ENCODE measurements at places on chromosomes 7 and 10.
A peak's percentile ranks its signal among the peaks of the same experiment; 100 is the strongest.

DNA sequence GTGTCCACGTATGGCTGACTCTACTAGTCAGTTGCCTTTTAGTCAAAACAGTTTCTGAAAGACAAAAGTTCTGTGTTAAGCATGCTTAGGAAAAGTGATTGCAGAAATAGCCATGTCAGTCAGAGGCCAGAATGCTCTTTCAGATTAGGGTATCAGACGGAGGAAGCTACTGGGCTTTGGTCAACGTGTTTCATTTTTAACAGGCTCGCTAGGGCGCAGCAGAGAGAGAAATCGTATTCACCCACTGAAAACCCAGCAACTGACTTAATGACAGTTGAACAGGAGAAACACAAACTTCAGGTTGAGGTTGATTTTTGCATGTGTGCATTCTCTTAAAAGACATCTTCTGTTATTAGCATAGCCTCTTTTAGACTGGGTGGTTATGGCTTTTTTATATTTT, 322.6 kb upstream of the KIAA1217 start:
- no peak for DNase-seq

- DNase-seq, result no peak
Observed at GRCh38 chr10:13708256-13708990, 121.7 kb downstream of the PRPF18 start.

DNA sequence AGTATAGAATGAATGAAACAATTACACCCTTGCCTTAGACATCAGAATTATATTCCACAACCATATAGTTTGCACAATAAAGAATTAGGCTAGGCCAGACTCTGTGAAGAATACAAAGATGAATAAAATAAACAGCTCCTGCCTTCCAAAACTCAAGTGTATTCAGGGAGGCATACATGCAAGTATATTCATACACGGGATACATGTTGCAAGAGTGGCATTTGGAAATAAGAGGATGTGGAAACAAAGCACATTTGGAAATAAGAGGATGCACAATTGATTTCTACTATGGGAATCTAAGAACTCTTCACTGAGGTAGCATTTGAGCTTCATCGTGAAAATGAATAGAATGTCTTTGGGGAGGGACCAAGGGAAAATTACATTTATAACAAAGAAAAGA, 27.0 kb upstream of the TMEM26 start:
- no peak for DNase-seq

DNA sequence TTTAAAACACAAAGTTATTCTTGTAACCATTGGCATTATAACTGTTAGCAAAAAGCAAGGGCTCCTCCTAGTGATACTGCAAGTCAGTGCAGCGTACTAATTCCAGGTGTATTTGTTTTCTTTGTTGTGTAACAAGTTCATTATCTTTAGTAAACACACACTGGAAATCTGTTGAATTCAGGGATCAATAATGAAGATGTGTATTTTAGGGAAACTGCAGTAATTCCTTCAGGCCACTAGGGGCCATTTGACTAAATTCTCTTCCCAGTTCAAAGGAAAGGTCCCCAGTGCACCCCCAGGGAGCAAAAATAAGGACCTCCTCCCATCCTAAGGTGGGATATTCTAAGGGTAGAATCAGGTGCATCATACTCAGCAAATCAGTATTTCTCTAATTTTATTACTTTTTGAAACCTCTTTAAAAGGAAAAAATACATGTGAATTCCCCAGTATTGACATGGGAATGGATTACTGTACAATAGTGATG, 158.6 kb upstream of the LYZL1 start:
- no peak for DNase-seq

DNA sequence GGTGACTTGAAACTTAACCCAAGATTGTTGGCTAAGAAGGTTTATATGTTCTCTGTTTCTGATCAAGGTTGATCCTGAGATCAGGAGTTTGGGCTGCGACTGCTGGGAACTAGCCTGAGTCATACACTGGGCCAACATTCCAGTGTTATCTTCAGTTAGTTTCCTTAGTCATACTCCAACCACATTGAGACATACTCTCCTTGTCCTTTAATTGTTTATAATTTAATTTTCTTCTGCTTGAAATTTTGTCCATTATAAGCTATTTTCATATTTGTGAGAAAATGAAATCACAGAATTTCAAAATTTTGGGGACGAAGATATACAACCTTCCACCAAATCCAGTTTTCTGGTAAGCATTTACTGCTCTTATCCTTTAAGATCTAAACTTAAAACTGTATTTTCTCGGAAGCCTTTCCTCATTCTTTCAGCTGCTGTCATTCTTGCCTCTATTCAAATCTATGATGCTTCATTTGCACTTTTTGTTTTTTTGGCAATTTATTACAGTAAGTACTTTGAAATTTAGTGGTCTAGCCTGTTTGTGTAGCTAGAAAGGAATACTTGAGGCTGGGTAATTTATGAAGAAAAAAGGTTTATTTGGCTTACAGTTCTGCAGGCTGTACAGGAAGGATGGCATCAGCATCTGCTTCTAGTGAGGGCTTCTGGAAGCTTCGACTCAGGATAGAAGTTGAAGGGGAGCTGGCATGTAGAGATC, 63.4 kb upstream of the POT1 start:
- no peak for DNase-seq

DNA sequence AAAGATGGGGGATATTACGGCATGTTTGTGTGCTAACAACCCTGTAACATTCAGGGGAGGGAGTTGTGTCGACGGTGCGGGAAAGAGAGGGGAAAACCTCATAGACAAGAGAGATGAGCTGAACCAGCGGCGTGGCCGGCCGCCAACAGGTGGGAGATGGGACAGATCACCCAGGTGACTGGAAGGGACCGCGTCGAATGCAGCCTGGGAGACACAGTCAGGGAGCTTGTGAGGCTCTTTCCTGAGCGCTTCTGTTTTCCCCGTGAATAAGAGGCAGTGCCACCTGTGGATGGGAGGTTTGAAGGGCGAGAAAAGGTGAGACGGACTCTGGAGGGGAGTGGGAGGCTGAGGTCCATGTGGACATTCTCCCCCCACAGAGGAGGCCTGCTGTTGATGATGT, 9.9 kb upstream of the PRKAG2 start:
- no peak for DNase-seq

GRCh38 chr10:74705358-74705980, 120.9 kb upstream of the KAT6B start:
- no peak for DNase-seq

GRCh38 chr7:17108049-17108584, 190.3 kb upstream of the AHR start:
- DNase-seq, result no peak

DNA sequence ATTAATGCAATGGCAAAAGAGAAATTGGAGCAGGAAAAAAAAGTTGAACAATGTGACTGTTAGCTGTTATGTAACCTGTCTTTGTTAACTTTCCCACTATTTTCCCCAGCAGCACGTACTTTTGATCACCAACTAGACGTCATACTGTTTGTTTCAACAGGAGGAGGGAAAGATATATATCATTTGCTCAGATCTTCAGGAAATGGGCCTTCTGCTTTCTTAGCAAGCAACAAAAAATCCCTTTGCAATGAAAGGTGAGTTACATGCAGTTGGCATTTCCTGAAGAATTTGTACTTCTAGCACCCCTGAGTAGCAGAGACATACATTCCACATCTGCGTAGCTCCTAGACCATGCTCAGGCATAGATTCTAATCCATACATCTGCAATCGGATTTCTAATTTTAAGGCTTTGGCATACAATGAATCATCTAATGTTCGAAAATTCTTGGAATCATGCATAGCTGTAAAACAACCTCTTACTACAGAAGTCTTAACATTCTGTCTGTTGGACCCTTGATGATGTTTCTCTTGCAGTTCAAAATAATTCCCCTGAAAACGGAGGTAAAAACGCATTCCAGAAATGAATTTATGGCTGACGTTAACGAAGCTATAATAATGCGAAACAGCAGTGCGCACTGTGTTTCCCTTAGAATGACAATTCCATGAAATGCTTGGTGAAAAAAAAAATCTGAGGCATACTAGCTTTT, 286.9 kb upstream of the MGMT start:
- DNase-seq, result no peak

DNA sequence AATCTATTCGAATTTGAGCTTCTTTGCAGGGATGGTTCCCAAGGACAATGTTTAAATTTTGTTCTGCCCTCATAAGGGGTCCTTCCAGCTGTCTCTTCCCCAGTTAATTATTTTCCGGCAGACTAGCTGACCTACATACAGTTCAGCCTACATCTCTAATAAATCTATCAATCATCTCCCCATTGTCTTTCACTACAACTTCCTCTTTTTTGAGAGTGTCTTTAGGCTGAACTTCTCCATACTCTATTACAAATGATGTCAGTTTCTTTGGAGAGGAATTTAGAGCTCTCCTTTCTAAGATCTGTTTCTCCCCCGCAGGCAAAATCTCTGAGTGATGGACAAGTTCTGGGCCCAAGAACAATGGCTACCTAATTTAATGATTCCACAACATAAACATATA, 122.2 kb downstream of the PCLO start:
- no peak for DNase-seq

- DNase-seq, result no peak
Observed at GRCh38 chr10:73648975-73649829, 6.6 kb downstream of the SYNPO2L start.

- no peak for DNase-seq
Observed at GRCh38 chr7:42272793-42273665, 36.0 kb upstream of the GLI3 start.

GRCh38 chr7:121499624-121500023, 103.5 kb upstream of the FAM3C start:
- peak; percentile 23 for DNase-seq

- DNase-seq, result no peak
Observed at GRCh38 chr10:29317423-29318021, 28.7 kb downstream of the LYZL1 start.

- no peak for DNase-seq
Observed at GRCh38 chr10:128998101-128998805, 468.8 kb upstream of the MGMT start.

- DNase-seq, result no peak
Observed at GRCh38 chr10:77386838-77387237, 250.8 kb downstream of the KCNMA1 start.

DNA sequence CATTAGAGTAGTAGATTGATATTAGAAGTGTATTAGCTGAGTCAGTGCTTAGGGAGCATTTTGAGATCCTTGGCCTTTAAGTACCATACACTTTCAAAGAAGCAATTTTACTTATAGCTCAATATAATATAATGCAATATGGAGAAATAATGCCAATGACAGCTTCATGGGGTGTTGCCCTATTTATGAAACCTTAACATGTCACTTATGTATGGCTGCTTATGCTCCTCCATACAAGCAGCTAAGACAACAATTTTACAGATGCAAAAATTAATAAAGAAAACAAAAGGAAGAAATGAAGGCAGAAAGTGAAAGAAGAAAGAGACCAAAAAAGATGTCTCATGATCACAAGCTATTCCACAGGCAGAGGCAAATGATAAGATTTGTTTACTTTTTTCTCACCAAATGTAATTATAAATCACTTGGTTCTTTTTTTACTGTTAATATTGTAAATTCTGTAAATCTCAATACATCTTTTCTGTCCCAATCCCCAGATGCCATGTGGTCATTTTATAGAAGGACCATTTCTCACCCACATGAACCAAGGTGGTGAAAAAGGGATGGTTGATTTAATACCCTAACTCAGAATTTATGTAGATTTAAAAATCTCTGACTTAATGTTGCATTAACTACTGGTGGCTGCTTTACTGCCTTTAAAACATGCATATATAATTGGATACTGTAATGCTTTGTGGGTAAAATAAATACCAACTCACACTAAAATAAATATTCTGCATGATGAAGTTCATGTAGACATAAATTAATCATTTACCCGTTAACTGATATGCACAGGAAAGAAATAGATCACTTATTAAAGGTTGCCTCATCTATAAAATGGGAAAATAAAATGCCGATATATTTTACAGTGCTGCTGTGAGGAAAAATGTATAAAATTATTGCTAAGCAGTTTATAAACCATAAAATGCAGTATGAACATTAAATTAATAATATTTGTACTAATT, 33.5 kb upstream of the RHOBTB1 start:
- DNase-seq, result no peak

DNA sequence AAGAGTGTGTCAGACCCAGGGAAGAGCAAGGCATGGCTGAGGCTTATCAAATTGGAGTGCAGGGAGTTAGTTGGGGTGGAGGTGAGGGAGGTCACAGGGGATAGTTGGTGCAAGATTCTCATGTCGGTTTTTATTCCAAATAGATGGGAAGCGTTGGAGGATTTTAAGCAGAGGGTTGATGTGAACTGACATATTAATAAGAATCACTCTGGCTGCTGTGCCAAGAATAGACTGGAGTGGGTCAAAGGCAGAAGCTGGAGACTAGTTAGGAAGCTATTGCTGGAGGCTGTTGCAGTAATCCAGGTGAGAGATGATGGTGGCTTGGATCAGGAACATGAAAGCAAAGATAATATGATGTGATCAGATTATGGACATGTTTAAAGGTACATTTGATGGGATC, 36.5 kb downstream of the LRRC18 start:
- DNase-seq, result no peak

- DNase-seq, result no peak
Observed at GRCh38 chr10:82358486-82359099, 483.6 kb downstream of the NRG3 start.

- no peak for DNase-seq
Observed at GRCh38 chr10:127909716-127910463, 3.0 kb downstream of the PTPRE start.

DNA sequence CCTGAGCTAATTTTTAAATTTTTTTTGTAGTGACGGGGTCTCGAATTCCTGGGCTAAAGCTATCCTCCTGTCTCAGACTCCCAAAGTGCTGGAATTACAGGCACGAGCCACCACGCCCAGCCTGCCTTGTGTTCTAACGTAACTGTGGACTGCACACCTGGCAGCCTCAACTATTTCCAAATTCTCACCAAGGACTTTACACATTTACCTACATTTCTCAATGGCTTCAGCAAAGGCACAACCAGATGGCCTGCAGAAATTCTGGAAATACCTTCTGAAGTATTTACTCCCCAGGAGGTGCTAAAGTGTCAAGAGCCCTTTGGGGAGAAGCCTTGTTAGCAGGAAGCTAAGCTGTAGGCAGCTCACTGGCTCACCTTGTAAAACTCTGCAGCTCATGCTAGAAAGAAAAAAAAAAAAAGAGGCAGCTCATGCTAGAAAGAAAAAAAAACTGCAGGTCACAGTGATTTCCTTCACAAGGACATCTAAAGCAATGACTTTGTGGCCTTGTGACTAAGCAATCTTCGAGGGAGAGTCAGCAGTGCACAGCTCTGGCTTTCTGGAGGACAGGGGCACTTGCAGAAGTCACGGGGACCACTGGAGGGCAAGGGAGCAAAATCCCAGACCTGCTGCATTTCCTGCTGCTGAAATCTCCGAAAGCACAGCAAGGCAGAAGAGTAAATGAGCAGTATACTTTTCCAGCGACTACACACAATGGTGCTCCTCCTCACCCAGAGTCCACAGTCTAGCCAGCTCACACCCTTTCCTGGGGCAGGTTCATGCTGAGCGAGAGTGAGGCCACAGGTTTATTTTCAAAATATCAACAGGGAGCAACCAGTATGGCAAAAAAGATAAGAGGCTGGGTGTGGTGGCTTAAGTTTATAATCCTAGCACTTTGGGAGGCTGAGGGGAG, 40.4 kb downstream of the BAIAP2L1 start:
- DNase-seq, result no peak

Measured in stimulated activated CD4-positive, alpha-beta T cell treated with anti-CD3 and anti-CD28 coated beads, Interleukin-12 subunit alpha, Interleukin-12 subunit beta, amount 100 ng/mL, for 24 hours (primary cell).